ENCODE measurements at places on chromosomes 5 and 9. TPM values are rescaled to one million over a fixed set of nuclear protein-coding genes. Genes with fewer than 3 reads are reported as not detected.

GRCh38 chr9:133862585-133863256 lies 124.6 kb upstream of the SARDH start:
- DNase-seq, result no peak

GRCh38 chr5:111069839-111070238 lies 1.7 kb upstream of the TSLP start:
- DNase-seq, result no peak

DNA sequence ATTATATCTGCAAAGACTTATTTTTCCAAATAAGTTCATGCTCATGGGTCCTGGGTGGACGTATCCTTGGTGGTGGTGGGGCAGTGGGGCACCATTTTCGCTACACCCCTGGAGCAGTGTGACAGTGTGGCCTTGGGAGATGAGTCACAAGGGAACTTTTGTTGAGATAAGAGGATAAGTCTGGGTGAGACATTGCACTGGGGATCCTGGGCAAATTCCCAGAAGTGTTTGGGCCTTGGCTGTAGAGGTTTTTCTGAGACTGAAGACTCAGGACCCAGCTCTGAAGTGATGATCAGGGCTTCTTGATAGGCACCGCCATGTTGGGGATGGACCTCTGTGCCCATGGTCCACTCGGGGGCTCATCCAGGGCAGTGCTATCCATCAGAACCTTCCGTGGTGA lies 149.4 kb downstream of the MACROH2A1 start:
- no peak for DNase-seq

DNA sequence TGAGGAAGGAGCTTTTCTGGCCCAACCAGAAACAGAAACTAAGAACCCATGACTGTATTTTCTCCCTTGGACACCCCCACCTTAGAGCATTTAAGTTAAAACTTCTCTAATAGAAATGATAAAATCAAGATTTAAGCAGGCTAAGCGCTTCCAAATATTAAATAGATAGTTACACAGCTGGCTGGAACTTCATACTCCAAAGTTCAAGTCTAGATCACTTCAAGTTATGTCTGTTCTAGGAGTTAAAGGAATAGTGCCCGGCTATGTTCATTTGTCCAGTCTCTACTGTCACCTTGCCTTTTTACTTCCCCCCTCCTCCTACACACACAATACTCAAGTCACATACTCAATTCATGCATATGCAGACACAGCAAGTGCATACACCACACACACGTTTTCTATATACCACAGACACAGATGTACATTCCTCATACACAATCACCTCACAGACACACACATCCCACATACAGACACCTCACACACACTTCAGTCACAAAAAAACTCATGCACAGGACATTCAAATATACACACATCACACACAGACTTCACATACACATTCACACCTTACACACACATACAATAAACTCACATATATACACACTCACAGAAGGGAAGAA lies 237.7 kb downstream of the PDE4D start:
- no peak for DNase-seq

DNA sequence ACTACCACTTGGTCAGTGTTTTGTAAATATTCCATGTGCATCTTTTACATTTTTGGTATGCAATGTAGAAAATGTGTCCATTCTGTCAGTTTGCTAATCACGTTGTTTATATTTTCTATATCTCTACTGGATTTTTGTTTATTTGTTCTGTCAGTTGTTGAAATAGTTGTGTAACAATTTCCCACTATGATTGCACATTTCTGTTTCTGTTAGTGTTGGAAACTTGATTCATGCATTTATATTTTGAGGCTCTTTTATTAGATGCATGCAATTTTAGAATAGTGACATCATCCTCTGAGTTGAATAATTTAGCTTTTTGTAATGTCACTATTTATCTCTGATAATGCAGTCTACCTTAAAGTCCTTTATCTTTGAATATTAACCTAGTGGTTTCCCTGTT lies 25.8 kb upstream of the LECT2 start:
- no peak for DNase-seq

DNA sequence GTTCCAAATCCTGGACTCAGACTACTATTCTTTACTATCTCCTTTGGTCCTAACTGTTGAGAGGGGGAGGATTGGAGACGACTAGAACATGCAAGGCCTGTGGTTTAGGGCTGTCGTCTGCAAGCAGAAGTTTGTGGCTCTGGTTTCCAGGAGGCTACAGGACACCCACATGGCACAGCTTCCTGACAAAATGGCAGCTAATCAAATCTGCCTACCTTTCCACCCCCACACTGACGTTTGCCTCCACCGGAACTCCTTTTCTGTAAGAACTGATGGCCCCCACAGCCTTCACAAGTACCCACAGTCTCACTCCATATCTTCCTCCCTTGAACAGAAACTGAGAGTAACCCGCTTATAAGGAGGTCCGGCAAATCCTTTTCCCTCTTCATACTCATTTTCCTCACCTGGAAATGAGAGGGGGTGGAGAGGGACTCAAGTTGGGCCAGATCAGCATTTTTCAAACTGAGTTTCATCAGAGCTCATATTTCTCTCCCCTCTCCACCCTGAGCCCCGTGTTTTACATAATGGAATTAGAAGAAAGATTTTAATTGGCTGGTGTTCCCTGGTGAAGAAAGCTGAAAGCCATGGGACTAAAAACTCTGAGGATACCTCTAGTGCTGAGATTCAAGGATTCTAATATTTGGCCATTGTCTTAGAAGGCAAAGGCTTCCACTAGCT lies 5.2 kb downstream of the SLC31A2 start:
- no peak for DNase-seq

FAT2 gene
- polyA plus RNA-seq, result 0.16 TPM

Measured in left renal pelvis (tissue), 4 donors.